ENCODE measurements at places on chromosomes 1 and 21.
A peak's percentile ranks its signal among the peaks of the same experiment; 100 is the strongest.

GRCh38 chr1:55129194-55129728, 85.9 kb downstream of the USP24 start:
- peak; percentile 39 for DNase-seq

- no peak for DNase-seq
These were observed 363.2 kb upstream of the SNX7 start for GRCh38 chr1:98298319-98298718.

GRCh38 chr1:169031566-169032224, 74.8 kb upstream of the ATP1B1 start:
- peak; percentile 24 for DNase-seq

DNA sequence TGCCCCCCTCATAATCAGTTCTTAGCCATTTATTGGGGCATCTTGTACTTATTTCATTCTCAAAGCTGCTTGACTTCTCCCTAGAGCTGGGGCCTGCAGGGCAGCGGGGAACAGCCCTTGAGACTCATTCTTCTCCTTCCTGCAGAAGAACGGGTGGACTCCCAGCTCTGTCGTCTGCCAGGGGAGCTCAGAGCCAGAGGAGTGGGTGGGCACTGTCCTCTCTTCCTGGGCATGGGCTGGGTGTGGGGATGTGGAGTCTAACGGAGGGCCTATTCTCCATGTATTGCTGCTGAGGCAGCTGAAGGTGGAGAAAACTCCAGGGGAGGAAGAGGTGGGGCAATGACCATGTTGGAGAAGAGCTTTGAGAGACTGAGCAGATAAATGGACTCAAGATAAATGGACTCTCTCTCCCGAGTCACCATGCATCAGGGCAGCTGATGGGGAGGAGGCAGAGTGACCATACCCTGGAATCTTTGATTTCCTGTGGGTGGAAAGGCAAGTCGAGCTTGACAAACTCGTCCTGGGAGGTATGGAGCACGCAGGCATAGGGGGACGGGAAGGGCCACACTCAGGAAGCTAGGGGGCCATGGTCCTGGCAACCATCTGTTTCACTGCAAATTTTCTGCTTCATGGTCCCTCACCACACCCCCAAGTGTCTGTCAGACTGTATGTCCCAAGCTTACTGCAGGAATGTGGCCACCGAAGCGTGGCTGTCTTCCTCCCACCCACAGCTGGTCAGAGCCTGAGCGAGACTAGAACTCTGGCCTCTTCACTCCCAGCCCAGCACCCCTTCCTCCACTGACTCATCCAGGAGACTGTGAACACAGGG, 56.9 kb upstream of the ATP2B4 start:
- DNase-seq, result no peak

GRCh38 chr1:58395355-58395754, 151.2 kb downstream of the OMA1 start:
- peak; percentile 15 for DNase-seq

DNA sequence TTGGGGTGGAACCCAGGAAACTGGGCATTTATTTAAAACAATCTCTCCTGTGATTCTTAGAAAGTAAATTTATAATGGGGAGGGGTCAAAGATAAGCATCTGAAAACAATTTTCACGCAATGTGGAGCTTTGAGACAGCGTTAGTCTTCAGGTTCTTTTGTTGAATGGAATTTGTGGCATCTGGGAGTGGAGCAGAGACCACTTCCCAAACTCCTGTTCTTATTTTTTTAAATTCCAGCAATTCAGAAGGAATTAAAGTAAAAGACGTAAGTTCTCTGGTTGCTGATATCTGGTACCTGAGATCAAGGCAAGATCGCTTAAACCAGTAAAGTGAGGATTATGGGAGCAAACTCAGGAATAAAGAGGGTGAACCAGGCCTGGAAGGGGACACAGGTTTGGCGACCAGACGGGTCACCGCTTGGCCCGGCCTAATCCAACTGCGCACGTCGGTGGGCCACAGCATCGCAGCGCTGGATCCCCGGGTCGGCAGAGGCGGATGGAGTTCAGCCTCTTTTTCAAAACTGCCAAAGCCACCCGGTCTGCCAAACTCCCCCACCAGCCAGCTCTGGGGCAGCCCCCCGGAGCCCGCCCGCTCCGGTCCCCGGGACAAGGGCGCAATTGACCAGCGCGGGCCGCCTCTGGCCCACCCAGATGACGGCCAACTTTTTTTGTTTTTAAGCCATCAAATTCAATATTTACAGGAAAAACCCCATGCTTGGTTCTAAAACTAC, 754 bp upstream of the PDPN start:
- DNase-seq, result no peak

- DNase-seq, result no peak
These were observed 21.6 kb downstream of the PLA2G2A start for GRCh38 chr1:19957779-19958178.

DNA sequence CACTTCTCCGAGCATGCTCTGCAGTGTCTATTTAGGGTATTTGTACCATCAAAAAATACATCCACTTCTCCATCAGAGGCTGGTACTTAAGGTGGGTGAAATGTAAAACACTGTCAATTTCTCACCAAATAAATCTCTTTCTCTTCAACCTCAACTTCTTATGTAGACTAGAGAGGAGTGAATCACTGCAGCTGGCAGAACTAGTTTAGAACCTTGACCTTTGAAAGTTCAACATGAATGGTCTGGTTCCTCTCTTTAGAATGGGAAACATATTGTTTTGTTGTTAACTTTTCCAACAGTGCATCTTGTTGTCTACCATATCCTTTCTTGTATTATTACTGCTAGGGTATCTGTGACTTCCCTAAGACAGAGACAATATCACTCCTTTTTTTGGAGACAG, 20.1 kb upstream of the SLC44A5 start:
- no peak for DNase-seq

DNA sequence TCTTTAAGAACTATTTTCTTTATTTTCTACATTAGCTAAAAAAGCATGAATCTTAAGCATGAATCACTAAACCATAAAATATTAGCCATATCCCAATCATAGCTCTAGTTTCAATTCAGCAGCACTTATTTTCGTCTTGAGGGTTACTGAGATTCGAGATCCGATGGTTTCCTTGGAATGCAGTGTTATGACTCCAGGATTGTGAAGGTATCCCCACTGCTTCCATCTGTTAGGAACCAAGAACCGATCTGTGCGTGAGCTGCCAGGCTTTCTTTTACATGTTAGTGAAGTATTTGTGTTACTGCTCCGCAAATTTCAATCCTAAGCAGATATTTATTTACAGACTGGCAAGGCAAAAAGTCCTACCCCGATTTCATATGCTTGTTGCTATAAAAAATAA, 18.8 kb downstream of the TNFRSF9 start:
- no peak for DNase-seq

GRCh38 chr1:53593758-53594380, 134.7 kb downstream of the DMRTB1 start:
- no peak for DNase-seq

DNA sequence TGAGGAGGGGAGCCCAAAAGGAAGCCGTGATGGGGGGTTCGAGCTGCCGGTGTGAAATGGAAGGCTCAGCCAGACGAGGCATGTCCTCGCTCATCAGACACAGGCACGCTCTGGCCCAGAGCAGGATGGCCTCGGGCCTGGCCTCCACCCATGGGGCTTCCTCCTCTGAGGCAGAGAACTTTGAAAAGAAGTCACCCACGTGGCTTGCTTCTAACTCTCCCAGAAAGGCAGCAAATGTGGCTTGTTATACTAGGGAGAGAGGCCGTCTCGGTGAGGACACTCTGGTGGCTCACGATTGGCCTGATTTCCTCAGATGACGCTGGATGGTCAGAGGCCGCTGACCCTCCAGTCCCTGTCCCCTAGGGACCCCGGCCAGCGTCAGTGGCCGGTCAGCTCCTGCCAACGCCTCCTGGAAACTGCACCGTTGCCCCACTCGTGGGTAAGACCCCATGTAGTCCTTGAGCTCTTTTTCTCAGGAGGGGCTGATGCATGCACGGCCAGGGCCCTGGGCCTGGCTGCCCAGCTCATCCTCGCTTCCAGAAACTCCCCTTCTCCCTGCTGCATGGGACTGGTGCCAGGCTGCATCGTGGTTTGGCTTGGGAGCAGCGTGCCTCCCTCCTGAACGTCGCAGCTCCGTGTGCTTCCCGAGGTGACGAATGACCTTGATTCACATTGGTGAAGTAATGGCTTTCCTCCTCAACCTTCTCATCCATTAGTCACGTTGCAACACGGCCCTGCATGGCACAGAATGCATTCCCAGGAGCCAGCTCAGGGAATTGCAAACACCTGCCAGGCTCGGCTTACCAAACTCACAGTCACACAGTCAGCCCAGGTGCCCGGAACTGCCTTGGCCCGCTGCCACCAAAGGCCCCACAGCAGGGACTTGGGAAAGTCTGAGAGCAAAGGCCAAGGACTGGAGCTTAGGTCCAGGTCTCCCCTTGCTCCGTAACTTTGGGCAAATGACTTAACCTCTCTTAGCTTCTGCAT, 58.8 kb downstream of the TOMM20 start:
- peak; percentile 84 for DNase-seq

GRCh38 chr1:230894032-230894431, 25.7 kb upstream of the C1orf198 start:
- DNase-seq, result no peak

DNA sequence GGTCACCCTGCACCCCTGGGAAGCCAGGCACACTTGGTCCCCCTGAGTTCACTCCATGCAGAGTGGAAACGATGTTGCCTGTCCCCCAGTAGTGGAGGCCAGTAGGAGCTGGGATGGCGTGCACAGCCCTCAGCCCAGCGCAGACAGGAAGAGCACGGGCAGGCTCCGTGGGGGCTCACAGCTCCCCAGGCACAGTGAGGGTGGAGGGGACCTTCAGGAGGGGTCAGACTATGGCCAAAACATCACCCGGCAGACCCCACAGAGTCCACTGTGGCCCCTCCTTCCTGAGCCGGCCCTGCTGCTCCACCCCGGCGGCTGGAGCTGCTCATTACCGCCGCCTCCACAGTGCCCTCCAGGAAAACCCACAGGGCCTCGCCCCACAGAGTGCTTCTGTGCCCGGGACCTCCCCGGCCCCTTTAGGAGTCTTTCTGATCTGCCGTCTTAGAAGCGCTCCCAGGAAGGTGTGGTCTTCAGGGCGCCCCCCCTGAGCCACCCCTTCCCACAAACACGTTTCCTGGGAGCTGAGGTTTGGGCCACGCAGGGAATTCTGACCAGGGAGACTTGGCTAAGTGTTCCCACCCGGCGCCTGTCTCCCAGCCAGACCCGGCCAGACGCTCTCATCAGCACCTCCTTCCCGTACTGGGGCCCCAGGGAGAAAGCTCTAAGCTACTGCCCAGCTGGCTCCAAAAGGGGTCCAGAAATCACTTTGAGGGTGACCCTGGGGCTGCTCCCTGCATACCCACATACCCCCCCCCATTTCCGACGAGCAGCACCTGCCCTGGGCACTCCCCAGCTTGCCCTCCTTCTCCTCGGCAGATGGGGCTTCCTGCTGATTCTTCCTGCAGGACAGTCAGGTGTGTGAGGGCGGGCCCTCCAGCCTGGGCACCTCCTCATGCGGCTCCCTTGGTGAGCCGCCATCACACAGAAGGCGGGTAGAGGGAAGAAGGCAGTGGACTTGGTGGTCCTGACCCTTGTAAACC, 38.8 kb downstream of the RIPK4 start:
- no peak for DNase-seq

DNA sequence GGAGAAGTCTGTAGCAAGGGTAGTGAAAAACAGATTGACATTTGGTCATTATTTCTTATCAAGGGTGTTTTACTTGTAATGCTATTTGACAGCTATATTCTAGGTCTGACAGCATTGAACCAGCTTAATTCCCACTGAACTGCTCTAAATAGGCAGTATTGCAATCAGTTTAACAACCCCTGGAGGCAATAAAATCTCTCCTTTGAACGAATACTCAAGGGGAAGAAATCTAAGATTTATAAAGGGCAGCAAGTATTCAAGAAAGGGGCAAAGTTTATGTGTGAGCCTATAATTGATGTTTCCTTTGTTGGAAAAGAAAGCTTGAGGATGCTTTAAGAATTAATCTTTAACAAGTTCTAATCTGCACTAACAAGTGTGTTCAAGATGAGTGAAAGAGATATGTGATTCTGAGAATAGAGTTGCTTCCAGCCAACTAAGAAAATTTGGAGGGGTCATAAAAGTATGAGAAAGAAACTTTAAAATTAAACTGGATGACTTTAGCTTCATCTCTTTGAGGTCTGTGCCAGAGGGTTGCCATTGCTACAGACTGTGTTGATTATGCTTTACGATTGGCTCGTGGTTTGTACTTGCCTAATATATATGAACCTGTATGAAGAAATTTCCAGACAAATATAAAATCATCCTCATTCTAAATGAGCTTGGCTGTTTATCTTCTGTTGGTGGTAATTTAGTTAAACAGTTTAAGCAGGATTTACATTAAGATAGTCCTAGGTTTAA, 72.5 kb downstream of the ZNF326 start:
- no peak for DNase-seq

DNA sequence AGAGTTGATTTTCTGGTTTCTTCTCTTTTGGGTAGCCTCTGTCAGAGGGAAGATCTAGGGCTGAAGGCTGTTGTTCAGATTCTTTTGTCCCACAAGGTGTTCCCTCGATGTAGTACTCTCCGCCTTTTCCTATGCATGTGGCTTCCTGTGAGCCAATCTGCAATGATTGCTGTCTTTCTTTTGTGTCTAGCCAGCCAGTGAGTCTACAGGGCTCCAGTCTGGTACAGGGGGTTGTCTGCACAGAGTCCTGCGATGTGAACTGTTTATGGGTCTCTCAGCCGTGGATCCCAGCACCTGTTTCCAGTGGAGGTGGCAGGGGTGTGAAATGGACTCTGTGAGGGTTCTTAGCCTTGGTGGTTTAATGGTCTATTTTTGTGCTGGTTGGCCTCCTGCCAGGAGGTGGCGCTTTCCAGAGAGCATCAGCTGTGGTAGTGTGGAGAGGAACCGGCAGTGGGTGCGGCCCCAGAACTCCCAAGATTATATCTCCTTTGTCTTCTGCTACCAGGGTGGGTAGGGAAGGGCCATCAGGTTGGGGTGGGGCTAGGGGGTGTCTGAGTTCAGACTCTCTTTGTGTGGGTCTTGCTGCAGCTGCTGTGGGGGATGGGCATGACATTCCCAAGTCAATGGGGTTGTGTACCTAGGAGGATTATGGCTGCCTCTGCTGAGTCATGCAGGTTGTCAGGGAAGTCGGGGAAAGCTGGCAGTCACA, 81.3 kb upstream of the C21orf91 start:
- no peak for DNase-seq

GRCh38 chr1:31605908-31606427, 11.5 kb upstream of the HCRTR1 start:
- DNase-seq, result no peak

DNA sequence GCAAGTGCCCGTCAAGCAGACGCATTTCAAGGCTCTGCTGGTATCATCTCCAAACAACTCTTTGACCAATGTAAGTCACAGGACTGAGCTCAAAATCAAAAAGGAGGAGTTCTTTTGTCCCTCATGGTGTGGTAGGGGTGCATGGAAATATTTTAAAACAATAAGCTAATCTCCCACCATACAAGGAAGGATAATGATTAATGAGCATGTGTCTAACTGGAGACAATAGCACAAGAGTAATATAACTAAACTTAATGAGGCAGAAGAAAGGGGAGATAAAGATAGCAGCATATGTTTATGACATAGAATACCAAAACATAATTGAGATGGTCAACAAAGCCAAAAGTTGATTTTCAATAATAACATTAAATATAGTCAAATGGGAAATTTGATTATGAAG, 668.0 kb upstream of the ZP4 start:
- DNase-seq, result no peak

- no peak for DNase-seq
These were observed 6.7 kb upstream of the CSRP1 start for GRCh38 chr1:201513498-201514243.
